ENCODE measurements at places on chromosomes 7 and 10.

DNA sequence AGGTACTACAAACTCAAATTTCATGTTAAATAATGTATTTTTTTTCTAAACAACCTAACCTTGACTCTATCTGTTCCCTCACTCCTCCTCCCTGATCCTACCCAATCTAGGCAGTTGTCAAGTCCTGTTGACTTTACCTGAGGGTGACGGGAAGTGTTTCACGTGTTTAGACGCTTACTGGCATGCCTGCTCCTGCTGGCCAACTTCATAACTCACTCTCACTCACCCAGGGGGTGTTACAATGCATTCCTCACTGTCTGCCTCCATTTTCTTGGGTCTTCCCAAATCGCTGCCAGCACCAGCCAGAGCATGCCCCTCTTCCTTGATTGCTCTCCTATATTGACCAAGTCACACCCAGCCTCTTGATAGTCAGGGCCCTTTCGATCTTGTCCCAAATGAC lies 28.3 kb downstream of the CRCP start:
- no peak for DNase-seq

DNA sequence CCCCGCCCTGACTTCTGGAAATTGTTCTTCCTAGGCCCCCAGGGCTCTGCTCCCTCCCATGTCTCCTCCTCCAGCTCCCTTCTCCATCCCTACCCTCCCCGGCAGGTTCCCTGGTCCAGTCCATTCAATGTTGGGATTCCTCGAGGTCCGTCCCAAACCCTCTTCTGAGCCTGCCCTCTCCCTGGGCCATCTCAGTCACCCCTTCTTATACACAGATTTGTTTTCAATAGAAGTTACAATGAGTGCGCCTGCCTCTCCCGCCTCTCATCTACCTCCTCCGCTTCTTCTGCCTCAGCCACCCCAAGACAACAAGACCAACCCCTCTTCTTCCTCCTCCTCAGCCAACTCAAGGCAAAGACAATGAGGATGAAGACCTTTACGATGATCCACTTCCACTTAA lies 67.9 kb downstream of the OAT start:
- DNase-seq = no peak

GRCh38 chr10:77888356-77888703 lies 38.2 kb downstream of the DLG5 start:
- DNase-seq = no peak

DNA sequence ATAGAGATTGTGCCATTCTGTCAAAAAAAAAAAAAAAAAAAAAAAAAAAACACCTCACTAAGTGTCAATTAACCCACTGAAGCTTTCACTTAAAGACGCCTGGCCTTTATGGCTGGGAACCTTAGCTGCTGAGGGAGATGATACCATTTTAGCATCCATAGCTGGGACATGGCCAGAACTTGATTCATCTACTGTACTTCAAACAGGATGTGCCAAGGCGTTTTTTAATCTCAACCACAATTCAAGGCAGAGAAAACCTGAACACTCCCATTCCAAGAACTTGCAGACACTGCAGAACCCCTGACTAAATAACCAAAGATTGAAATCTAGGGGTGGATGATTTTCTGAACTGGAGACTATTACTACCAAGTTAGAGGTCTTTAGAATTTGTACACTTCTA lies 996.6 kb downstream of the SORCS1 start:
- DNase-seq = no peak

- no peak for DNase-seq
Observed at GRCh38 chr7:17601921-17602320, 303.5 kb downstream of the AHR start.

DNA sequence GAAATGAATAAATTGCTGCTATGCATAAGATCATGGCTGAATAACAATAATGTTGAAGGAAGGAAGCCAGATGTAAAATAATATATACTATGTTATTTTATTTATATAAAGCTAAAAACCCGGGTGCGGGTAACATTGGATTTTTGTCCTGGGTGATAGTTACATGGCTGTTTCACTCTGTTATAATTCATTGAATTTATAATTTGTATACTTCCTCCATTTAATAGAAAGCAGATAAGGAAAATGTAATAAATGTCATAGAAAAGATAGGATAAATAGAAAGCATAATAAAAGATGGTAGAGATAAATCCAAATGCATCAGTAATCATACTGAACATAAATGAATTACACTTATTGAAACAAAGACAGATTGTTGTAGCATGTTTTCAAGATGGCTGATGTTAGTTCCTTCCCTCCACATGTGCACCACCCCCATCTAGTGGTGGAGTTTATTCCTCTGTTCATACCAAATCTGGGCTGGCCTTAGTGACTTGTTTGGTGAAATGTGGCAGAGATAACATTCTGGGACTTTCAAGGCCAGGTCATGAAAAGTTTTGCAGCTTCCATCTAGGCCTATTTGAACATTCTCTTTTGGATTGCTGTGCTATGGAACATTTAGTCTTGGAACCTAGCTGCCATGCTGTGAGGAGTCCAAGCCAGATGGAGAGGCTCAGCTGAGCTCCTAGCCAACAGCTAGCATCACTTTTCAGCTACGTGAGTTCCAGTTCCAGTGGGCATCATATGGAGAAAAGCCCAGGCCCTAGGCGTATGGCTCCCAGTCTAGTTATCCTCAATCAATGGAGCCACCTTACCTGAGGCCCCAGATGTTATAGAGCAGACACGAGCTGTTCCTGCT lies 46.9 kb downstream of the AHCYL2 start:
- peak; percentile 44 for DNase-seq

DNA sequence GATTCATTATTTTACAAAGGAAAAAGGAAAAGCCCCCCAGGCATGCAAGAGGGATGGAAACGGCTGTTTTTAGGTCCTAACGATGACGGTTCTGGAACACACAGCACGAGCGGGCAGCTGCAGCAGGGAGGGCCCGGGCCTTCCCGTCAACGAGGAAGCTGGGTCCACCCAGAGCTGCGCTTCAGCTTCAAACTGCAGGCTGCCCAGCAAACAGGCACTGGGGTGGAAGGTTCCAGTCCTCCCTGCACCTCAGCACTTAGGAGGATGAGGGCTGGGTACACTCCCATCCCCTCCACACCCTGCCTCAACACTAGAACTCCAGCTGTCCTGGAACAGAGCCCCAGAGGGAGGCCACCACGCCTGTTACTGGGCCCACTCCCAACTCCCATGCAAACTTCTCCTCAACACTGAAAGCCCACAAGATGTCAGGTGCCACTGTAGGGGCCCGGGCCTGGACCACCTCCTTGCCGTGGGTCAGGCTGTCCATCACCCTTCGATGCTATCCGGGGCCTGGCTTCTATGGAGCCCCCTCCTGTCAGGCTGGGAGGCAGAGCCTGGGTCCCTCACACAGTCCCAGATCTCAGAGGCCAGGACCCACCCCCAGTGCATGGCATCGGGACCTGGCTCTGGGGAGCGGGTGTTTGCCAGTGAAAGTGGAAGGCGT lies 33.0 kb downstream of the PAPOLB start:
- no peak for DNase-seq

- no peak for DNase-seq
Observed at GRCh38 chr7:19715499-19715898, 6.7 kb upstream of the POLR1F start.

GRCh38 chr10:71579668-71580067 lies 139.9 kb downstream of the C10orf105 start:
- no peak for DNase-seq

- DNase-seq = no peak
Observed at GRCh38 chr10:79443338-79444198, 1.9 kb downstream of the ZCCHC24 start.

DNA sequence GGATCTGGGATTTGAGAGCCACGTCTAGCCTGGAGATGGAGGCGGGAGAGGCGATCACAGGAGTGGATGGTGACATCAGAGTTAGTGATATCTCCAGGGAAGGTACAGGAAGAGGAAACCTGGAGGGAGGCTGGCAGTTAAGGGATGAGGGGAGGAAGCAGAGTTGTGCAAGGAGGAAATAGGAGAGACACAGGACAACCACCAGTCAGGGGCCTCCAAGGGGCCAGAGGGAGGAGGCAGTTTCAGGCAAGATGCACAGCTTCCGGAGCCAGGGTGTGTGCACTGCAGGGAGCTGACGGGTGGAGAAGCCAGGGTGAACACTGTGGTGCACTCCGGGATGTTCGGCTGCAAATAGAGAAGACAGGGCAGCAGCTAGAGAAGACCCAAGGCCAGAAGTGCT lies 141.2 kb downstream of the GLI3 start:
- DNase-seq = no peak

GRCh38 chr7:42978496-42978895 lies 46.3 kb downstream of the MRPL32 start:
- DNase-seq = no peak

DNA sequence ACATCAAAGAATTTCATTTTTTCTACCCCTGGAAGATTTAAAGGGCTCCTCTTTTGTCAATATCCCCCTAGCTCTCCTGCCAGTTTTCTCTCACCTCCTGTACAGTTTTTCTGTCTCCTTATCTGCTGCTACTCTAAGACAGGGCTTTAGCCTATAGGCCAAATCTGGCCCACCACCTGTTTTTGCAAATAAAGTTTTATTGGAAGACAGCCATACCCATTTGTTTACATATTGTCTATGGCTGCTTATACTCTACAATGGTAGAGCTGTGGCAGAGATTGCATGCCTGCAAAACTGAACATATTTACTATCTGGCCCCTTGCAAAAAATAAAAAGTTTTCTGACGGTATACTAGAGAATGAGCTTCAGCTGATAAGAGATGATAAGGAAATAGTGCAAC lies 37.4 kb upstream of the GARS1 start:
- DNase-seq = no peak

GRCh38 chr7:28349637-28350036 lies 62.7 kb upstream of the CREB5 start:
- DNase-seq = no peak

DNA sequence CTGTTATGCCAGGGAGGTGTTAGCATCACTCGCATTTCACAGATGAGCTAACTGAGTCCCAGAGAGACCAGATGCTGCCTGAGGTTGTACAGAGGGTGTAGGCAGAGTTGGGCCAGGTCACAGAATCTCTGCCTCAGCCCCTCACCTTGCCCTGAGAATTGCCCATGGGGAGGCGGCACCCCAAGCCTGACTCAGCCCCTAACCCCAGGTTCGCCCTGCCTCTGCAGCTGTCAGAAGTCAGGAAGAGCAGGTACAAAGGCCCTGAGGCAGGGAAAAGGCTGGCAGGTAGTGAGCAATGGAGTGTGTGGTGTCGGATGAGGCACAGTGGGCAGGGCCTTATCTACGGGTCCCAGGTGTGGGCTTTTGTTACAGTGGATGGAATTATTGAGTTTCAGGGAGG lies 79.4 kb downstream of the MYL10 start:
- no peak for DNase-seq

- no peak for DNase-seq
Observed at GRCh38 chr7:87933605-87933952, 472 bp upstream of the ADAM22 start.

DNA sequence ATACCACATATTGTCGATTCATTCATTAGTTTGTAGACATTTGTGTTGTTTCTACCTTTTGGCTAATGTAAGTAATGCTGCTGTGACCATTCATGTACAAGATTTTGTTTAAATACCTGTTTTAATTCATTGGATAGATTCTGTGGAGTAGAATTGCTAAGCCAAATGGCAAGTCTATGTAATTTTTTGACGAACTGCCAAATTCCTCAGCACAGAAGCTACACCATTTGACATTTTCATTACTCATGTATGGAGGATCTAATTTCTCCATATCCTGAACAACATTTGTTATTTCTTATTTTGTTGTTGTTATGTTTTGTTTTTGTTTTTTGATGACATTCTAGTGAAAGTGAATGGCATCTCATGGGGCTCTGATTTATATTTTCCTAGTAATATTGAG lies 1351.3 kb upstream of the SORCS1 start:
- DNase-seq = no peak

DNA sequence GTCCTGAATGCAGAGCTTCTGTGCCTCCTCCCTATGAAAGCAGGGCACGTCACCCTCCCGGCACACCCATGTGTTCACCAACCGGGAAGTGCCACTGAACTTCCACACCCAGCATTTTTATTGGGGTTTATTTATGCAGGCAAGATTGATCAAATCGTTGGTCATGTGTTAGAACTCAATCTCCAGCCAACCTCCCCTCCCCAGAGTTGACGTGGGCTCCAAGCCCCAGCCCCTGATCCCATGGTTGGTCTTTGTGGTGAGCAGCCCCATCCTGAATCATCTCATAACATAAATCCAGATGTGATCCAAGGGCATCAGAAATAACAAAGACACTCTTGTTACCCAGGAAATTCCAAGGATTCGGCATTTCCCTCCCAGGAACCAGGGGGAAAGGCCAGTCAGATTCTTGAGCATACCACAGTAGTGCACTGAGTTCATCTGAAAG lies 151.2 kb downstream of the TPST1 start:
- no peak for DNase-seq

- DNase-seq = no peak
Observed at GRCh38 chr7:46032353-46032752, 111.3 kb upstream of the IGFBP3 start.

DNA sequence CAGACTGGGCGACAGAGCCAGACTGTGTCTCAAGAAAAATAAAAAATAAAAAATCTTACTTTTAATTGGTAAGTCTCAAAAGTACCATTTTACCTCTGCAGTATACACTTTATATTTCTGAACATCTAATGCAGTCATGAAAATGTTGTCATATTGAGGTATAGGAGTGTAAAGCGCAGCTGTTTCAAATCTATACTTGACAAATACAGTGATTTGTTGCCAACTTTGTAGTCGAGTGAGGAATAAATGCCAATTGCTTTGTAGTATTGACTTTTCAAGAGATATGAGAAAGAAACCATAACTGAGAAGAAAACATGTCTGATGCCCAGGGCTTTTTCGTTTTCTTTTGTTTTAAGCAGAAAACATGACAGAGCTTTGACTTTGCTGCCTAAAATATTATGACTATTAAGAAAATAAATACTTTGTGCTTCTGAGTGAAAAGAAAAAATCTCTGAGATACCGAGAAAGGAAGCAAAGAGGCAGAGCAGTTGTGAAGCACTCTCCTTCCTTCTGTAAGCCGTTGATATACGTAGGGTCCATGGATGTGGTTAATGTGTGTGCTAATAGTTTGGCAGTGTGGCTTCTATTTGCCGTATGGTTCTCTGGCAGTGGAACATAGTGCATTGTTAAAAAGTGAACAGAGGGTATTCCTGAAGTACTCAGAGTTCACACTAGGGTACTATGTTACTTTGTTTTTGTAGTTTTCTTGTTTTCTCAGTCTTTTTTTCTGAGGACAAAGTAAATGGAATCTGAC lies 38.2 kb downstream of the AVL9 start:
- DNase-seq = no peak

GRCh38 chr7:75039709-75040108 lies 33.9 kb downstream of the RCC1L start:
- DNase-seq = no peak
